ENCODE measurements at places on chromosomes 2 and 18.

GRCh38 chr2:60834270-60834717, 47.1 kb upstream of the REL start:
- DNase-seq, result no peak

GRCh38 chr18:6639305-6639704, 90.2 kb upstream of the ARHGAP28 start:
- DNase-seq, result no peak

DNA sequence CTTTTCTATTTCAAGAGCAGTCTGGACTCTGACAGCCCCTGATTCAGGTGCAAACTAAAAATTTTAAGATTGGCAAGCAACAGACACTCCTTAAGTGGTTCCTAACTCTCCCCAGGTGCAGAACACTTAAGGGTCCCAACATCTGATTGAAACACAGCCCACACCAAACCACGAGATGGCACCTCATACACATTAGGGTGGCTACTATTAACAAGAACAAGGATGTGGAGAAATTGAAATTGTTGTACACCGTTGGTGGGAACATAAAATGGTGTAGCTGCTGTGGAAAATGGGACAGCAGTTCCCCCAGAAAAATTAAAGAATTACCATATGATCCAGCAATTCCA, 82.3 kb downstream of the POLR1A start:
- no peak for DNase-seq

GRCh38 chr2:224405841-224406370, 4.0 kb upstream of the FAM124B start:
- DNase-seq, result no peak
